ENCODE measurements at places on chromosomes 6 and 20.

DNA sequence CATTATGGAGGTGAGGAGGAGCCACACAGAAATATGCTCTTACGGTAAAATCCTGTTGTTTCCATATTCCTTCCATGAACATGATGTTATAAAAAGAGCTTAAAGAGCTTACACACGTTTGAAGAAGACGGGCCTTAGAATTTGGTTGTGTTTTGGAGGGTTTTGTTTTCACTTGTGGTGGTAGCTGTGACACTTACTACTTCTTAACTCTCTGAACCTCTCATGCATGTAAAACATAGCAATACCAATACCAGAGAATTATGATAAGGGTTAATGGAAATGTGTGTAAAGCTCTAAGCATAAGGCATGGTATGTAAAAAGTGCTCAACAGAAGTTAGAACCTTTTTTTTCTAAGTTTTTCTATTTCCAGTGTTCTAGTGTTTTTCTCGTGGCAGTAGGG, 256.1 kb upstream of the KCNQ5 start:
- H3K27ac ChIP-seq: no peak overlapping the region
- no peak overlapping the region for H3K4me3 ChIP-seq
- no peaks in the 10 kb centered on the region for H3K27me3 ChIP-seq
- no peaks in the 10 kb centered on the region for H3K4me1 ChIP-seq
- H3K36me3 ChIP-seq: no peaks in the 10 kb centered on the region

GRCh38 chr6:31083742-31084354, 28.5 kb downstream of the C6orf15 start:
- H3K36me3 ChIP-seq: no peaks in the 10 kb centered on the region
- DNase-seq: no peak
- H3K27me3 ChIP-seq: no peaks in the 10 kb centered on the region
- no peak overlapping the region for H3K4me3 ChIP-seq
- H3K27ac ChIP-seq: no peak overlapping the region

DNA sequence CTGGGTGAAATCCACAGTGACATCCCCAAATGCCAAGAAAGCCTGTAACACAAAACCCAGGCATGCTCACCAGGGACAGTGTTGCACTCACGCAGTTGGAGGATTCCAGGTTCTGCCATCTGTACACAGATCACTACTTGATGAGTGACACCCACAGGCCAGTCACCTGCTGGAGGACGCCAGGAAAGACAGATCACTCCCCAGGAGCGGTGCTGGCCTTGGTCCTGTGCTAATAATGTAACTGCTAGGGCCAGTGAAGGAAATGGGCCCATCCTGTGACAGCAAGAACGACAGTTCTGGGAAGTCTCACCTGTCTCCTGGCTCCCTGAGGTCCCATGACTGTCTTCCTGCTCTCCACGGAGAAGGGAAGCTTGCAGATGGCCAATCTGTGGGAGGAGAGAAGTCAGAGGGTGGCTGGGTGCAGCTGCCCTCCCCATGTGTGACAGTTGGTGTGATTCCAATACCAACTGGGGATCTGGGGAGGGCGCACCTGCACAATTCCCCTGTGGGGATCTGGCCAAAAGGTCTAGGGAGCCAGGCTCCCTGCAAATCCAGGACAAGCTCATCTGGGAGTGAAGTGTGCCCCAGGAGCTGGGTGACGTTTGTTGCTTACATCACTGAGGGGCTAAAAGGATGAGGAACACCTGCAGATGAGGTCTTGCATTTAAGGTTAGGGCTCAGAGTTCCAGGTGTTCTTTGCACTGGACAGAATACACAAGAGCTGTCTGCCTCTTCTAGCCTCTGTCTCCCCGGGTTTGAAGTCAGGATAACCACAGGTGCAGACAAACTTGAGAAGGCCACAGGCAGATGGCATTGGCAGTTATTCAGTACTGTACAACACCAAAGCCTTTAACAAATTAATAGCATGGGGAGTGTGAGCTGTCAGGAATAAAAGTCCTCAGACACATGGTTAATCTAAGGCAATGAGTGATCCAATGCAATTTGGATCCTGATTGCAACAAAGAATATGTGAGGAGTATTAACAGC, 10.3 kb downstream of the ZNF337 start:
- H3K36me3 ChIP-seq: peaks cover 12% of the 10 kb centered on the region
- H3K27me3 ChIP-seq: no peaks in the 10 kb centered on the region
- no peaks in the 10 kb centered on the region for H3K4me1 ChIP-seq
- no peak overlapping the region for H3K27ac ChIP-seq

GRCh38 chr20:40982415-40983145, 46.0 kb upstream of the TOP1 start:
- H3K27ac ChIP-seq: no peak overlapping the region
- no peak overlapping the region for H3K4me3 ChIP-seq
- no peak for DNase-seq
- H3K36me3 ChIP-seq: no peaks in the 10 kb centered on the region
- H3K27me3 ChIP-seq: no peaks in the 10 kb centered on the region
- H3K4me1 ChIP-seq: no peaks in the 10 kb centered on the region

- H3K27me3 ChIP-seq: no peaks in the 10 kb centered on the region
- peaks cover 4% of the 10 kb centered on the region for H3K4me1 ChIP-seq
- peak within 1 kb of the TSS; percentile 82 for H3K27ac ChIP-seq
- DNase-seq: no peak
- H3K4me3 ChIP-seq: peak within 1 kb of the TSS; percentile 66
- no peaks in the 10 kb centered on the region for H3K36me3 ChIP-seq
Measured at GRCh38 chr6:72621291-72622093, at the start of gene KCNQ5. TSS of gene KCNQ5 (plus strand) at chr6:72622064.

- H3K27me3 ChIP-seq: no peaks in the 10 kb centered on the region
- H3K4me3 ChIP-seq: no peak overlapping the region
- no peaks in the 10 kb centered on the region for H3K4me1 ChIP-seq
Measured at GRCh38 chr20:52529826-52530225, 338.2 kb upstream of the ZFP64 start.

DNA sequence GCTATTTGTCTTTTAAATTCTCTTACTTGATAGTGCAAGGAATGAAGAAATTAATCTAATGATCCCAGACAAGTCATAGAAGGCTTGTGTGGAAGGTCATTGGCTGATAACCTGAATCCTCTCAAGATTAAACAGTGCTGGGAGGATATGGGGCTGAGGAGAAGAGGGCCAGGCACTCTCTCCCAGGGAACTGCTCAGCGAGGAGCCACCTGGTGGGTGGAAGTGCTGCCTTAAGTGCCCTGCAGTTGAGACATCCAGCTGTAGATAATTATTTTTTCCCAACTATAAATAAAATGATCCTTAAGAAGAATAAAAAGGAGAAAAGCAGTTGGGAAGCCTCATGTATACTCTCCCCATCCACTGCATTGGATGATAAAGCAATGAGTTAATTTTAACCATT, 47.9 kb downstream of the BTBD3 start:
- H3K36me3 ChIP-seq: no peaks in the 10 kb centered on the region
- no peak for DNase-seq
- H3K4me3 ChIP-seq: no peak overlapping the region
- no peaks in the 10 kb centered on the region for H3K27me3 ChIP-seq
- no peak overlapping the region for H3K27ac ChIP-seq
- H3K4me1 ChIP-seq: no peaks in the 10 kb centered on the region

- no peak for DNase-seq
- no peaks in the 10 kb centered on the region for H3K4me1 ChIP-seq
- no peaks in the 10 kb centered on the region for H3K27me3 ChIP-seq
- no peak overlapping the region for H3K27ac ChIP-seq
Measured at GRCh38 chr20:50701041-50701963, 10.0 kb upstream of the RIPOR3 start.

- no peaks in the 10 kb centered on the region for H3K27me3 ChIP-seq
- DNase-seq: no peak
- no peak overlapping the region for H3K4me3 ChIP-seq
- H3K4me1 ChIP-seq: peaks cover 29% of the 10 kb centered on the region
Measured at GRCh38 chr6:25179051-25179778, 100.0 kb upstream of the CARMIL1 start.
